ENCODE measurements at places on chromosomes 2 and 18.

DNA sequence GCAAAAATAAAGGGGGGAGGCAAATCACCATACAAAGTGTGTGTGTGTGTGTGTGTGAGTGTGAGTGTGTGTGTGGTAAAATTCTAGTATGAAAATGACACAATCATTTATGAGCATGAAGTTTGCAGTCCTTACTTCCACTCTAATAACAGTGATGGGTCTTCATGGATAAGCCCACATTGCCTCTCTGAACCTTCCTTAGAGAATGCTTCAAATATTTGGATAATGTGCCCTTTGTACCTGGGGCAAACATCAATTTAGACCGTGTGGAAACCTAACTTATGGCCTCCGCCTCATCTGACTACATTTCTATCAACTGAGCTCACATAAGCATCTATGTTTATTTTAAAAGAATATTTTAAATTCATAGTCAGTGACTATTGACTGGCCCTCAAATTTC is 3.7 kb downstream of the SCN9A start:
- no peak for DNase-seq

DNA sequence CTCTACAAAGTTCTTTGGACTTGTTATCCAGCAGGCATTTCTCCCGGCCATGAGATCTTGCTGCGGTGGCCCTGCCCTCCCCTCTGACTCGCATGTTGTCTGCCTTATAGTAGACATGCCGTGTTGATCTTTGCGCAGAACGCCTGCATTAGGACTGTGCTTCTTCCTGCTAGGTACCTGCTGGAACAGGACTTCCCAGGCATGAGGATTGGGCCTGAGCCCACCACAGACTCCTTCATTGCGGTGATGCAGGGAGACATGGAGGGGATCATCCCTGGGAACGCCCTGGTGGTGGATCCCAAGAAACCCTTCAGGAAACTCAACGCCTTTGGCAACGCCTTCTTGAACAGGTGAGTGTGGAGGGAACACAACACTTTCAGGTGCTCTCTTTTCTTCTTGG is 10.1 kb downstream of the EHD3 start:
- no peak for DNase-seq

DNA sequence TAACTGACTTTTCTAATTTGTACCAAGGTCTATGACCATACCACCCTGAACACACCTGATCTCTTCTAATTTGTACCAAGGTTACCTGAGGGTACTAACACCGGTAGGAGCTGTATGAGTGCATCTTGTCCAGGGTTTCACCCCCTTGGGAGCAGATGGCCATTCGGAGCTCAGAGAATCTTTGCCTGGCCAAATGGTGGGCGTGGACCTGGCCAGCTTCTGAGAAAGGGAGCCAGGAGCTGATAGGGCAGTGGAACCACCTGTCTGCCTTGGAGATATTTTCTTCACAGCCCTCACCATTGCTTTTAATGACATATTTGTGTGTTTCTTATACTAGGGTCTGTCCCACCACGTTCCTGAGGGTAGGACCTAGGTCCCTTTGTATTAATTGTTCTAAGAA is 188.9 kb downstream of the LDLRAD4 start:
- DNase-seq: no peak

- no peak for DNase-seq
These were observed 92.9 kb upstream of the CSRNP3 start for GRCh38 chr2:165376571-165376975.

GRCh38 chr2:199704358-199705238 is 146.4 kb downstream of the FTCDNL1 start:
- DNase-seq: no peak

DNA sequence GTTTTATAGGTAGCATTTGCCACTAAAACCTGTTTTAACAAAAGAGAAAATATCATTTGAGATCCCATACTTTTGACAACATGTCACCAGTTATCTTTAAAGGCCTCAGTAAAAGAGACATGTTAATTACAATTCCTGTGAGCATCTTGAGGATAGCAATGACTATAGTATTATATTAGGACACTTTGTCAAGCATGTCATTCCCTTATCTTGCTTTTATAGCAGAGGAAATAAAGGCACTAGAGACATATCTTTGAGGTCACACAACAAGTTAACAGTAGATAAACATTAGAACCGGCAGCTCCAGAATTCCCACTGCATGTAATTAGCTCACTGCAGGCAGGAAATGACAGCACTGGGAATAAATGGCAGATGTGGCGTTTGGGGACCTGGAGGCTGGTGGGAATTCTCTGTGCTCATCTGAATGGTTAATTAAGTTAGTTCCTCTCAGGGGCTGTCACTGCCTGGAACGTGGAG is 25.9 kb downstream of the LYPD6B start:
- DNase-seq: no peak

DNA sequence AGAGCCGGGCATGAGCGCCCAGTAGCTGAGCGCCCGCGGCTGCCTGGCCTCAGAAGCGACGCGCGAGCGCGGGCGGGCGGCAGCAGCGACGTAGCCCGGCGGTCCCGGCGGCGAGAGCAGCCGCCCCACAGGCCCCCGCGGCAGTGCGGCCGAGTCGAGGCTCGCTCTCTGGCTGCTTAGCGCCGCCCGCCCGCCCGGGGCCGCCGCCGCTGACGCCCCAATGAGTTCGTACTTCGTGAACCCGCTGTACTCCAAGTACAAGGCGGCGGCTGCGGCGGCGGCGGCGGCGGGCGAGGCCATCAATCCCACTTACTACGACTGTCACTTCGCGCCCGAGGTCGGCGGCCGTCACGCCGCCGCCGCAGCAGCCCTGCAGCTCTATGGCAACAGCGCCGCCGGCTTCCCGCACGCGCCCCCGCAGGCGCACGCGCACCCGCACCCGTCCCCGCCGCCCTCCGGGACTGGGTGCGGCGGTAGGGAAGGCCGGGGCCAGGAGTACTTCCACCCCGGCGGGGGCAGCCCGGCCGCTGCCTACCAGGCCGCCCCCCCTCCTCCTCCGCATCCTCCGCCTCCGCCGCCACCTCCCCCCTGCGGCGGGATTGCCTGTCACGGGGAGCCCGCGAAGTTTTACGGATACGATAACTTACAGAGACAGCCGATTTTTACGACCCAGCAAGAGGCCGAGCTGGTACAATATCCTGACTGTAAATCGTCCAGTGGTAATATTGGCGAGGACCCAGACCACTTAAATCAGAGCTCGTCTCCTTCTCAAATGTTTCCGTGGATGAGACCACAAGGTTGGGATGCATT is 847 bp downstream of the HOXD8 start:
- DNase-seq: no peak

GRCh38 chr18:49717617-49718016 is 95.7 kb downstream of the ACAA2 start:
- no peak for DNase-seq

DNA sequence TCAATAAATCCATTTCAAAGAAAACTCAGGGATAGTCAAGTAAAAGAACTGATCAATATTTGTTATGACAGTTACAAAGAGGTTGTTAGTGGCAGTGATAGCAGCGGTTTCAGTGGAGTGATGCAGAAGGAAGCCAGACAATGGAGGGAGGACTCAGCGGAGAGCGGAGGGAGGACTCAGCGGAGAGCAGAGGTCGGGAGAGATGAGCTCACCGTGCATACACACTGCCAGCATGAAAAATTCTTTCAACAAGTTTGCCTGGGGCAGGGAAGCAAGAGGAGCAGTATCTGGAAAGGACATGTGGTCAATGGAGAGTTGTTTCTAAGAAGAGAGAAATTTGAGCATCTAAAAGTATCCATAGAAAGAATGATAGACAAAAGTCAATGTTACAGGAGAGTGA is 60.9 kb upstream of the BCL11A start:
- DNase-seq: no peak

DNA sequence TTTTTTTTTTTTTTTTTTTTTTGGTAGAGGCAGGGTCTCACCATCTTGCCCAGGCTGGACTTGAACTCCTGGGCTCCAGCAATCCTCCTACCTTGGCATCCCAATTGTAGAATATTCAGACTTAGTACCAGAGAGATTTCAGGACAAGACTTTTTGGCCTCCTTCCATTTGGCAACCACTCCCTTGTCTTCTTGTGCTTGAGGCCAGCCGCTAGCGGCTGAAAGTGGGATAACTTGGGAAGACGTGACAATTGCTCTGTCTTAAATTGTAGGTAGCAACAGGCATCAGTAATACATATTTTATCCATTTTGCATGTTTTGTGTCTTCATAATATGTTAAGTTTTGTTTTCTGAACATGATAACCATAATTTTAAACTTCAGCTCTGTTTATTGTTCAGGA is 53.3 kb upstream of the TTN start:
- DNase-seq: no peak

GRCh38 chr2:24169023-24169422 is 5.8 kb upstream of the FAM228A start:
- no peak for DNase-seq

- peak; percentile 13 for DNase-seq
These were observed 3.1 kb upstream of the GMPPA start for GRCh38 chr2:219495531-219496122.

- no peak for DNase-seq
These were observed 111.1 kb downstream of the CDH2 start for GRCh38 chr18:28065793-28066186.

GRCh38 chr2:201890453-201890852 is 84.1 kb downstream of the CDK15 start:
- DNase-seq: no peak

- no peak for DNase-seq
These were observed 340.1 kb upstream of the GYPC start for GRCh38 chr2:126315828-126316227.

GRCh38 chr18:2641638-2642037 is 13.9 kb upstream of the SMCHD1 start:
- no peak for DNase-seq

DNA sequence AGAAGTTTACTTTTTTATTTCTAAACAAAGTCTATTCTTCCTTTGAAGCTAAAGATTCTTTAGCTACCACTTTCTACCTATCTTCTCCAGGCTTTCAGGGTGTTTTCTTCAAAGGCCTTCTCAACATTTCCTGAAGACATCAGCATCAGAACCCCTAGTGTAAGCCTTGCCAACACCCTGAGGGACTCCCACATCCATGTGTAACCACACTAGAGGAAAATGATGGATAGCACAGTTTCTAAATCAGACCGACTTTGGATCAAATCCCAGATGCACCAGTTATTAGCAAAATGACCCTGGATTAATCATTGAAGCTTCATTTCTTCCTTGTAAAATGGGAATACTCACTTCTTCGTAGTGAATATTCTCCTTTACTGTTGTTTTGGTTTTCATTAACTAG is 4.7 kb upstream of the TTN start:
- no peak for DNase-seq

DNA sequence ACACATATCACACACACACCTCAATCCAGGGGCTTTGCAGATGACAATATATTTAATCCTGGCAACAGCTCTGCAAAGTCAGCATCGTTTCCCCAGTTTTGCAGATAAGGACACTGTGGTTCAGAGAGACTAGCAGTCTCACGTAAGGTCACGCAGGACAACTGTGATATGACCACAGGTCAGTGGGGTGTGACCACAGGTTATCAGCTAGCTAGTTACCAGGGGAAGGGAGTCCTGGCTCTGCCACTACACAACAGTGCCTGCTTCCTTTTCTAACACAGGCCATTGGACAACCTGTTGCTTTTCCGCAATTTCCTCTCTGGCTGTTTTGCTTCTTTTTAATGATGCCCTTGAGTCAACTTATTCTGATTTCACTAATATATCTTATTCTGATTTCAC is 33.3 kb downstream of the RBMS1 start:
- DNase-seq: no peak

DNA sequence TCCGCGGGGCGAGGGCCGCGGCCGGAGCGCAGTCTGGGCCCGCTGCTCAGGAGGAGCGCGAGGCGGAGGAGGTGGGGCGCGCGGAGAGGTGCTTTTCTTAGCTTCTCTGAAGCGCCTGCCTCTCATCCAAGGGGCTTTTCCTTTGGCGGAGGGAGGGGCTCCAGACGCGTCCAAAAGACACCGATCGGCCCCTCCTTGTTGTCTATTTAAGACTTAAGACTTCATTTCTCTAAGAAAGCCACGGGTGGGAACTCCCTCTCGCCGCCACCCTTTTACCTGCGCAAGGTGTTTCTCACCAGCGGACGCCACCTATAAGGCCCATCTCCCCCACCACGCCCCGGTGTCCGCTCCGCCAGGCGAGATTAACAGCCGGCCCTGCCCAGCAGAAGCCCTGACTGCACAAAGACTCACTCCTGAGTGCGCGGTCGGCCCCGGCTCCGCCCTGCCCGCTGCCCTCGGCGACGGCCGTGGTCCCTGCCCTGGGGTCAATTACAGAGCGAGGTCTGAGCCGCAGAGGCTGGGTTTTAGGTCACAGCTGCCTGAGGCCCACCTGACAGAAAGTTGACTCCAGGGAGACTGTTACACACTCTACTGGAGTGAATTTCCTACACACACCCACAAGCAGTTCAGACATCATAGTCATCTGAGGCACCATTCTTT is at the start of gene DSC2:
Gene DSC2 (minus strand): TSS at position 397 of the 660 bp plus-strand sequence. CDS start 450 bp downstream, outside the sequence.
- no peak for DNase-seq

DNA sequence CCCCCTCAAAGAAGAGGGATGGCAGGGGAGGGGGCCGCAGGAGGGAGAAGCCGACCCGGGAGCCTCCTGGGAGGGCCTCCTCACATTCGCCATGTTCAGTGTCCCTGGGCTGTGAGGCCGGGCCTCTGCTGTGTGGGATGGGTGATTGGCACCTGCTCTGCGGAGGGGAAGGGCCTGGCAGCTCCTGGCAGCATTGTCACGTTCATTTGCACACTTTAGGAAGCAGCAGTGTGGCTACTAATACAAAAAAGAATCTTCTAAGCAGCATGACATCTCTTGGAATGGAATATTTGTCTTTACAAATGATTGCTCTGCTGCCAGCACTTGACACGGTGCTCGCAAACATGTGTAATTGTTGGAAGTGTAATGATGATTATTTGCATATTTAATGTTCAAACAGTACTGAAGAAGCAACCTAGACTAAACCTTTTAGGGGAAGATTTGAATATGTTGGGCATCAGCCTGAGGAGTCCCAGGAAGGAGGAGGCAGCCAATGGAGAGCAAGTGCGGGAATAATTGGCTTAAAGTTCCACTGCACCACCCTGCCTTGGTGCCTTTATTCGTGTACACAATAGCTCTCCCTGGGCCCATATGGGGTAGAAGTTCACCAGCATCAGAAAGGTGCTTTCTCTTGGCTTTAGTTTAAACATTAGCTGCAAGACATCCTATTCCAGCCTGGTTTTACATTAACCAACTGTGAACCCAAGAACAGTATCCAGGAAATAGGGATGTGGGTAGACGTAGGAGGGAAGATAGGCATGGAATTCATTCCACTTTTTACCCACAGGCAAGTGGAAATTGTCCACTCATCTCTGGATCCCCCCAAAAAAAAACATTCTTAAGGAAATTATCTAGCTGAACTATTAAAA is 404.9 kb downstream of the TMEM182 start:
- DNase-seq: no peak

GRCh38 chr2:182883451-182883850 is 17.0 kb upstream of the FRZB start:
- DNase-seq: no peak

GRCh38 chr2:31176742-31177141 is 38.5 kb upstream of the GALNT14 start:
- no peak for DNase-seq

- DNase-seq: no peak
These were observed 97.6 kb downstream of the CTIF start for GRCh38 chr18:48636436-48636835.

- no peak for DNase-seq
These were observed 6.7 kb downstream of the GYPC start for GRCh38 chr2:126662621-126663020.
